ENCODE measurements at places on chromosomes 4 and X.
A peak's percentile ranks its signal among the peaks of the same experiment; 100 is the strongest.

DNA sequence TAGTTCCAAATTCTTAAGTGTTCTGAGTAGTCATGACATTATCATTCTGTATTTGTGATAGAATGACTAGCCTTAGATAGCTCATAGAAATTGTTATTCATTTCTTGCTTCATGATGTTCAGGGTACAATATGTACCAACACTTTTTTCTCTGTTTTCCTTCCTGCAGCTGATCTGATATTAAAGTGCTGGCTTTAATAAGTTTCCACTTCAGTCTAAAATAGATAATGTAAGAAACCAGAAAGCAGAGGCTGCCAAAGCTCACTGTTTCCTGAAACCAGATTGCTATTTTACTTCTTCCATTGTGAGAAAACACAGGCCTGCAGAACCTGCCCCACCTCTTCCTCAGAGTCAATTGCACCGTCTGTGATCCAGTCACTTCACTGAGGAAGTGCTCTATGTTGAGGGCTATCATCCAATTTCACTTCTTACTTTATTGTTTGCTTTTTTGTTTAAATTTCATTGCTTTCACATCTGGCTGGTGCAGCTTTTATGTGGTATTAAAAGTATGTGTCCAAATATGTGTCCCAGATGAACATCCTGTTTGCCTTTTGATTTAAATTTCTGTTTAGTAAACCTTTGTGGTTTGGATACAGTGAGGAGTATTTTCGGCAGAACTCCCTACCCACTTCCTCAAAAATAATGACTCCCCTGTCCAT lies 652.1 kb downstream of the ANKRD50 start:
- no peak for DNase-seq

DNA sequence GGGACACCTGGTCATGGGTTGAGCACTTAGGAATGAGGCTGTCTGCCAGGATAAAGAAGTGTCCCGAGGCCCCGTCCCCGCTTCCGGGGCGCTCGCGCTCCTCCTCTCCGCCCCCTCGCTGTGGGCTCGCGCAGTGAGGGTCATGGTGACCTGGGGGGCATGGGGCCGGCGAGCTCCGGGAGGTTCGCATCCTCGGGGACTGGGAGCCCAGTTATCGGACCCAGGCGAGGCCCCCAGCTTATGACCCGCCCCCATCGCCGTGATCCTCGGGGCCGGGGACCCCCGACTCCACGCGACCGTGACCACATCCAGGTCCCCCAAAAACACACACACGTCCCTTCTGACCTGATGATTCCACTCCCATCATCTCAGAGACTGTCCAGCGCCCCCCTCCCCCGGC lies 35.3 kb upstream of the SRPX start:
- DNase-seq = no peak

DNA sequence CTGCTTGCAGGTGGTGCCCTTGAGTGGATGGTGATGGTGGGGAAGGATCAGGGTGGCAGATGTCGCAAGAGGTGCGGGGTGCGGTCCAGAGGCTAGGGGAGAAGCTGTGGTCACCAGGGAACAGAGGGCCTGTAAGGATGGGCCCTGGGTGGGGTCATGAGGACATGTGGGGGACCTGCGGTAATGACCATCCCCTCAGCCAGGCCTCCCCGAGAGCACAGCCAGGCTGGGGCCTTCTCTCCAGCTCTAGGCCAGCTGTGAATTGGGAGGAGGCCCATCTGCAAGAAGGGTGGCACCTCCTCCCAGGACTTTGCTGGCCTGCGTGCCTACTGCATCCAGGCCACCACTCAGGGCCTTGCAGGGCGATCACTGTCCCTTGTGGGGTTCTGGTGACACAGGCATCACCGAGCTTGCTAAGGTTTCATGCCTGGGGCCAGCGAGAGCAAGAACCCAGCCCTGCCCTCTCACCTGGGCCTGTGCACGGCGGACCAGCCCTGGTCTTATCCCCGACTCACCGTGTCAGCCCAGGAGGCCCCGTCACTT lies 34.1 kb upstream of the MXD4 start:
- DNase-seq = no peak

DNA sequence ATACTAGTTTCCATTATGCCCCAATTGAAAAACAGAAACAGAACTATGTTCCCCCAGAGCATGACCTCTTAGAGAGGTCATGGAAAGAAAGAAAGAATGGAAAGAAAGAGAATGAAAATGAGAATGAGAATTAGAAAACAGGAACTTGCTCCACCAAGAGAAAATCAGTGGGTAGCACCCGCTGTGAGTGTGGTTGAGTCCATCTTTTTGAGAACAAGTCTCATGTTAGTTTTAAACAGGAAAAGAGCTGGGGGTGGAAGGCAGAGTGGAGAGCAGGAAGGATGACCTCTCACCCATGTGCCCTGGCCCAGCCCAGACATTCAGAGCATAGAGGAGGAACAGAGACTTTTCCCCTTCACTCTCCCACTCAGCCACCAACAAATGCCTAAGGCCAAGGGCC lies 4.9 kb downstream of the GSX2 start:
- DNase-seq = no peak

- no peak for DNase-seq
Observed at GRCh38 chr4:103405415-103405814, 207.3 kb upstream of the CENPE start.

DNA sequence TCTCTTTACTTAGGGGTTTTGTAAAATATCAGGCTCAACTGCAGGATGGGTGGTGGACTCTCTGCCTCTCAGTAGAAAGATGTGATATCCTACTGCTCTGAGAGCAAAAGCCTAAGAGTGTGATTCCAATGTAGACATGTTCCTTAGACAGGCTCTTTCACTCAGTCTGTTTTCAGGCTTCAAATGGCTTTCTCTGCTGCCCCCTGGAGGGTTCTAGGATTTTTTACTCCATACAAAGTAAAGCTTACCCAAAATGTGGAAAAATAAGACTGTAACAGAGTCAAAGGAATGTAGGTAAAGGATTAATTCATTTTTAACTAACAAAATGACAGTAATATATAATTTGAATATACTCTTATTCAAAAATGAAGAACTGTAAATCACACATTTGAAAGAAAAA lies 32.1 kb downstream of the ZGRF1 start:
- peak; percentile 2 for DNase-seq

DNA sequence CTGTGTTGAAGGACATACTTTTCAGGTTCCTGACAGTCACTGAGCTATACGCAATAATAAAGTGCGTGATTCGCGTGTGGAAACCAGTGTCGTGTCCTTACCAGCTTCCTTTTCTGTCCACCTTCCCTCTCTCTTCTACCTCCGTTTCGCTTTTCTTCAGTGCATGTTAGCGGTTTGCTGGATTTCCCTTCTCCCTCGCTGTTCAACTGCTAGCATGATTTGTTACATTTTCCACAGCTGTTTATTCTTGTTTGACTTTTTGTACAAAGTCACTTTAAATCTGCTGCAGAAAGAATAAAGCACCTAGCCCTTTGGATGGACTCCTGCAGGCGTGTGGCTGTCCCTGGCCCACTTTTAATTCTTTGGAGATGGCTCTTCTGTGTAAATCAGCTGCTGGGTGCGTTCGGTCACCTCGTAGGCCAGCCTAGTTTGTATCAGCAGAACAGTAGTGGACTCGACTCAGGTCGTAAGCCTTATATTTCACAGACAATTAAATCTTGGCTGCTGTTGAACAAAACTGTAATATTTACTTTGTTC lies 8.9 kb upstream of the HAND2 start:
- no peak for DNase-seq

- no peak for DNase-seq
Observed at GRCh38 chr4:78650106-78651024, 98.8 kb downstream of the ANXA3 start.

GRCh38 chrX:125605145-125605544 lies 285.5 kb downstream of the TEX13C start:
- DNase-seq = no peak

GRCh38 chr4:15333692-15334633 lies 93.9 kb upstream of the C1QTNF7 start:
- no peak for DNase-seq
